OCI-LY7 (cell line): ENCODE measurements at places on chromosomes 6 and 20.

DNA sequence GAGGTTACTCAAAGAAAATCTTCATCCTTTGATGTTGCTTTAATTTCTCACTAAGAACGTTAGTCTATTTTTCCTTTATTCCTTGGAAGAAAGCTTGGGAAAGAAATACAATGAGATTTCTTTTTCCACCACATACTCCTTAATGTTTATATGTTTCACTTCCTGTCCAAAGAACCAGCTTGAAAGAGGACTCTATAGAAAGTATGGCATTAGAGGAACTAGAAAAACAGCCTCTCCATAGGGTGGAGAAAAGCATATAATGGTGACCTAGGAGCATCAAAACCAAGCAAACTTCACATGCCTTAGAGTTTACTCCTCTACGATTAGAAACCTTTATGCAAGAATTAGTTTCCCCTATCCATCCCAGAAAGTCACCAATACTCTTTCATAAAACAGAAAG is 131.1 kb downstream of the OPRM1 start:
- no peak for DNase-seq

DNA sequence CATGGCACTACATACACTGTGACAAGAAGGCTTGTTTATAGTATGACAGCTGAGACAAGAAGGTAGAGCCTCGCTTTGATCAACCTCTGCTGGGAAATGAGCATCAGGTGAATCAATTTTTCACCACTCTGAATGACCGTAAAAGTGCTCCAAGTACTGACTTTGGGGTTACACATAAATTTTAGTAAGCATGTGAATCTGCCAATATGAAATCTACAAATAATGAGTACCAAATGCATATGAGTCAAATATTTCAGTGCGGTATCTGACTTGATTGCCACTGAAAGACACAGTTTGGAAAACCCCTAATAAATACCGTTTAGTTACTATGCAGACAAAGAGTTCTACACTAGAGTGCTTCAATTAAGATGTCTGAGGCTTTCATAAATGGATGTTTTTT is 77.8 kb downstream of the ATG5 start:
- DNase-seq: no peak

DNA sequence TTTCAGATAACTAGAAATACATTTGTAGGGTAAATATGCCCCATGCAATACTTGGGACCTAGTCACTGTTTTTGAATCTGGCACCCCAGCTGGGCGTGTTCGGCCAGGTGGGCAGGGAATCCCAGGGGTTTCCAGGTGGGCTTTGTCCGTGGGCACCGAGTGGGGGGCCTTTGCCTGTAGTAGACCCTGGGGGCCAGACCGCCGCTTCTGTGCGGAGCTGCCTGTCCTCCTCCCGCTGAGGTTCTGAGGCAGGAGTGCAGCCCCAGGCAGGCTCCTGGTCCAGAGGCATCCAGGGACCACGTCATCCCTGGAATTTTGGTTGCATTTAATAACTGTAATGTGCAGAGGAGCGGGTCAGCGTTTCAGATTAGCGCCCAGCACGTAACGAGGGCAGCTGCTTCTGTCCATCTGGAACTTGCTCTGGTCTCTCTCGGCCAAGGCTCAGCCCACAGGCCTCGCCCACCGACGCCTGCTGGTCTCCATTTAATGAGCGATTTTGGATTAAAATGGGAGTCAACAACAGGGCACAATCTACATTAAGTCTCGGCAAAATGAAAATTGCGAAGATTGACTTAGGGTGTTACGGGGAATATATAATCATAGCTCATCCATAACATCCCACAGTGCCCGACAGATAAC is 12.8 kb downstream of the BHLHE23 start:
- DNase-seq: no peak

GRCh38 chr6:161736781-161737292 is 463.0 kb upstream of the AGPAT4 start:
- DNase-seq: no peak

GRCh38 chr20:38106461-38106860 is 58.6 kb downstream of the TGM2 start:
- DNase-seq: no peak

DNA sequence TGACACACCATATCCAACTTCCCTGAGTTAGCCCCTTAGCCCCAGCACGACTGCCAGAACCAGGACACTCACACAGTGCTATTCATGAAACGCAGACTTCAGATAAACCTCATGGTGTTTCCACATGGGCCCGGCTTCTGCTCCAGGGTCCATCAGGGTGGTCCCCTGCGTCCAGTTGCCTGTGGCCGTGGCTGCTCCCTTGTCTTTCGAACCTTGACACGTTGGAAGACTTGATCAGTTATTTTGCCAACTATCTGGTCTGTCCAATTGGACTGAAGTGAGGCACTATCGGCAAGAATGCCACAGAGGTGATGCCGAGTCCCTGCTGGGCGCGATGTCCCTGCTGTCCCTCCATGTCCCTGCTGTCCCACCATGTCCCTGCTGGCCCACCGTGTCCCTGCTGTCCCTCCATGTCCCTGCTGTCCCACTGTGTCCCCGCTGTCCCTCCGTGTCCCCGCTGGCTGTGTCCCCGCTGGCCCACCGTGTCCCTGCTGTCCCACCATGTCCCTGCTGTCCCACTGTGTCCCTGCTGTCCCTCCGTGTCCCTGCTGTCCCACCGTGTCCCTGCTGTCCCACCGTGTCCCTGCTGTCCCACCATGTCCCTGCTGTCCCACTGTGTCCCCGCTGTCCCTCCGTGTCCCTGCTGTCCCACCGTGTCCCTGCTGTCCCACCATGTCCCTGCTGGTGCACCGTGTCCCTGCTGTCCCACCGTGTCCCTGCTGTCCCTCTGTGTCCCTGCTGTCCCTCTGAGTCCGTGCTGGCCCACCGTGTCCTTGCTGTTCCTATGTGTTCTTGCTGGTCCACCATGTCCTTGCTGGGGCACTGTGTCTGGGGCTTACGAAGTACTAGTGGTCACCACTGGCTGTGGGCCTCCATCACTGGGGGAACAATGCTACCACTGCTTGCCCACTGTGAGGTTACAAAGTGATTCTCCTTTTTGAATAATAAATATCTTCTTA is 251.4 kb downstream of the DLL1 start:
- no peak for DNase-seq

GRCh38 chr6:46921059-46921458 is 679 bp downstream of the ADGRF5 start:
- no peak for DNase-seq

- no peak for DNase-seq
These were observed 46.7 kb downstream of the CNKSR3 start for GRCh38 chr6:154463573-154464419.

- DNase-seq: no peak
These were observed 99.6 kb upstream of the SLC22A16 start for GRCh38 chr6:110575925-110576463.

DNA sequence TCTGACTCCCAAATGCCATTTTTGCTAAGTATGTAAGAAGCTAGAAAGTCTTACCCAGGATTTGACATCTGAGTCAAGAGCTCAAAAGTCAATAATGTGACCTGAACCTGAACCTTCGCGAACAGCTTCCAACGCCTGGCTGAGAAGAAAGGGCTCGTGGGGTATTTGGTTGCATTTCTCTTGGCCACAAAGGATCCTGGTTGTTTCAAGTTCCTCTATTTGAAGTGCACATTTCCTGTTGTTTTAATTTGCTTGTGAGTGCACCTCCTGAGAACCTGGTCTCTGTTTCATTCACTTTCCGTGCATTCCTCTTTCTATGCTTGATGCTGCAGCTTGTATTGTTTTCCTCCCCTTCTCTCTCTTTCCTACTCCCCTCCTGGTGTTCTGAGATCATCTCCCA is 212.5 kb downstream of the FOXA2 start:
- DNase-seq: peak; percentile 64

- DNase-seq: no peak
These were observed 30.1 kb downstream of the GMDS start for GRCh38 chr6:2215342-2215741.

- no peak for DNase-seq
These were observed 96.3 kb downstream of the RFPL4B start for GRCh38 chr6:112443179-112444065.
